Stimulated activated CD4-positive, alpha-beta T cell treated with anti-CD3 and anti-CD28 coated beads, Interleukin-12 subunit alpha, Interleukin-12 subunit beta, amount 100 ng/mL, for 24 hours (primary cell): ENCODE measurements at places on chromosomes 5 and 9.

DNA sequence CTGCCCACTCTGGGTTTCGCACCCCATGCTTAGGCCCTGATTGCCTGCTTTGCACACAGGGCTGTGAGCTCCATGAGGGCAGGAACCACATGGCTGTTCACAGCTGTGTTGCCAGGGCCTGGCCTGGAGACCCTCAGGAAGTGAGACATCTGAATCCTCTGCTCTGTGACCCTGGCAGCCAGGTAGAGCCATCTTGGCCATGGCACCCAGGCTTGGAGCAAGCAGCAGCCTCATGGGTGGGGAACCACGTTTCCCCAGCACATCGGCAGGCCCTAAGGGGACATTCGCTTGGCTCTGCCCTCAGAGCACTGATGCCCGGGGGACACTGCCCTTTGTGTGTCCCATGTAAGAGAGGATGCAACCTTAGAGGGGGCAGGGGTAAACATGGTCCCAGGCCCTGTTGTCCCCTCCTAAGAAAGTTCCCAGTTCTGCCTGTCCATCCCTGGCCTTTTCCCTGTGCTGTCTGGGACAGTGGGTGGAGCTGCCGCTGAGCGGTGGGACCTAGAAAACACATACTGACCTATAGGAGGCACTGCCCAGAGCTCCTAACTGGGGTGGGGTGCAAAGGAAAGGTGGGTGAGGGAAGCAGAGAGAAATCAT lies 144.1 kb upstream of the IER5L start:
- no peak for DNase-seq

GRCh38 chr5:148986636-148987035 lies 76.2 kb downstream of the SH3TC2 start:
- no peak for DNase-seq

DNA sequence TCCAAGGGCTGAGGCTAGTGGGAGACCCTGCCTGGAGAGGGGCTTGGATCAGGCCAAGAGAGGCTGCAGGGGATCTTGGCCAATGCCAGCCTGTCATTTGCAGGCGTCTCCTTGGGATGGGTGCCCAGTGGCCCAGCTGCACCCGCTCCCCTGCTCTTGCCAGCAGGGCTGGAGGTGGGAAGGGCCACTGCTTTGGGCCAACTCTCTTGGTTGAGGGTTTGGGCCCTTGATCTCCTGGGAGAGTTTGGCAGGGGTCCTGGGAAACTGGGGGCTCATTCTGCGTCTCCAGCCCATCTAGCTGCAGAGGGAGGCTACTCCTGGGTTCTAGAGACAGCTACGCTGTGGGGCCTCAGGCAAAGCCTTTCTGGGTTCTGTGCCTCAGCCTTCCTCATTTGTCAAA lies 10.5 kb downstream of the PSD2 start:
- no peak for DNase-seq

DNA sequence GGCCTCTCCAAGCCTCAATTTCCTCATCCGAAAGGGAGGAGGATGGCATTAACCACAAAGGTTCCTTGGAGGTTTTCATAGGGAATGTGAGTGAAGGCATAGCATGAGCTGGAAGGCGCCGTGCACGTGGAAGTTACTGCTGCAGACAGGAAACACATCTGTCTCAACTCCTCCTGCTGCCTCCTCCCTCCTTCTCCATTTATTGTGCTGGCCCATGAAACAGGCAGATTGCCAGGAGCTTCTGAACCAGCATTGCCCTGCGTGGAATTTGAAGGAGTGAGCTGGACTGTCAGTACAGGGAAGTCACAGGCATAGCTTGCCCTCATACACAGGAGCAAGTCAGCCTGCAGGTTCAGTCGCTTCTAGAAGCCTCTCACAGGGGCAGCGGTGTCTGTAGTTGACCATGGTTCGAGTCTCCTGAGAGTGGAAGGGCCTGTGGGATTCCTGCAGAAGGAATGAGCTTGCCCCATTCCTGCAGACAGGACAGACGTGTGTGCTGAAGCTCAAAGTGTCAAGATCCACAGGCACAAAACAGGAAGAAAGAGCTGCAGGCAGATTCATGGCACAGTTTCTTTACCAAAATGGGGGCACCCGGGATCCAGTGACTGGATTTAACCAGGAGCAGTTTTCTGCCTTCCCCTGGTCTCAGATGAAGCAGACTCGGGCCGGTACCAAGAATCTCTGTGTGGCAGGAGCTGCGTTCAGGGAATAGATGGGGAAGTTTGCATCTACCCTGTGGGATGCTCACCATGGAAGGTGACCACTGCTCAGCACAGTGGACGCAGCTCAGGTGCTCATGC lies 48.7 kb upstream of the CTSL start:
- DNase-seq = no peak

- DNase-seq = no peak
Measured at GRCh38 chr5:150328515-150328914, 25.8 kb upstream of the ARSI start.

- no peak for DNase-seq
Measured at GRCh38 chr9:133008824-133009223, 22.0 kb upstream of the GTF3C5 start.

DNA sequence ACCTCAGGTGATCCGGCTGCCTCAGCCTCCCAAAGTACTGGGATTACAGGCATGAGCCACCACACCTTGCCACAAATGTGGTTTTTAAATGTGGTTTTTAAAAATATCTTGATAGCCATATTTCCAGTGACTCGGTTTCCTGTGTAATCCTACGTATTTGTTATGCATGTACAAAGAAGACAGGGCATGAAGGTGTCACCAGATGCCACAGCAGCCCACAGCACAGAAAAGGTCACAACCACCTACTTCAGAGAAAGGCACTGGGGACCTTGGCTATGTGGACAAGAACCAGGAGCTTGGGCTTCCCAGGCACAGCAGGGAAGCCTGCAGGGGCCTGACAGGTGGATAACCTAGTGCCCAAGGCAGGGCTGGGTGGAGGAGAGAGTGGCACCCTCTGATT lies 38.0 kb downstream of the C9orf50 start:
- DNase-seq = no peak

DNA sequence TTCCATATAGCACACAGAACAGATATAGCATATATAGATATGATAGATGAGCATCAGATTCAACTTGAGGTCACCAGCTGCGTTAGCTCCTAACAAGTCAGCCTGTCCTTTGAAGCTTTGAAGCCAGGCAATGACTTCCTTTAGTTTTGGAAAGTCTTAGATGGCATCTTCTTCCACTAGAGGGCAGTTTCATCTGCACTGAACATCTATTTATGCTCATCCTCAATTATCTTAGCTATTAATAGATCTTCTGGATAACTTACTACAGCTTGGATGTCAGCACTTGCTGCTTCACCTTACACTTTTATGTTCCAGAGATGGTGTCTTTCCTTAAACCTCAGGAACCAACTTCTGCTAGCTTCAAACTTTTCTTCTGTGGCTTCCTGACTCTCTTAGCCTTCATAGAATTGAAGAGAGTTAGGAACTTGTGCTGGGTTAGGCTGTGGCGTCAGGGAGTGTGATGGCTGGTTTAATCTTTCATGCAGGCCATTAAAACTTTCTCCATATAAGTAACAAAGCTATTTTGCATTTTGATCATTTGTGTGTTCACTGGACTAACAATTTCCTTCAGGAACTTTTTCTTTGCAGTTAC lies 1401.4 kb downstream of the EFNA5 start:
- no peak for DNase-seq

GRCh38 chr5:107254214-107254901 lies 416.4 kb downstream of the EFNA5 start:
- DNase-seq = no peak

- no peak for DNase-seq
Measured at GRCh38 chr9:137410891-137411249, 12.1 kb downstream of the EXD3 start.

DNA sequence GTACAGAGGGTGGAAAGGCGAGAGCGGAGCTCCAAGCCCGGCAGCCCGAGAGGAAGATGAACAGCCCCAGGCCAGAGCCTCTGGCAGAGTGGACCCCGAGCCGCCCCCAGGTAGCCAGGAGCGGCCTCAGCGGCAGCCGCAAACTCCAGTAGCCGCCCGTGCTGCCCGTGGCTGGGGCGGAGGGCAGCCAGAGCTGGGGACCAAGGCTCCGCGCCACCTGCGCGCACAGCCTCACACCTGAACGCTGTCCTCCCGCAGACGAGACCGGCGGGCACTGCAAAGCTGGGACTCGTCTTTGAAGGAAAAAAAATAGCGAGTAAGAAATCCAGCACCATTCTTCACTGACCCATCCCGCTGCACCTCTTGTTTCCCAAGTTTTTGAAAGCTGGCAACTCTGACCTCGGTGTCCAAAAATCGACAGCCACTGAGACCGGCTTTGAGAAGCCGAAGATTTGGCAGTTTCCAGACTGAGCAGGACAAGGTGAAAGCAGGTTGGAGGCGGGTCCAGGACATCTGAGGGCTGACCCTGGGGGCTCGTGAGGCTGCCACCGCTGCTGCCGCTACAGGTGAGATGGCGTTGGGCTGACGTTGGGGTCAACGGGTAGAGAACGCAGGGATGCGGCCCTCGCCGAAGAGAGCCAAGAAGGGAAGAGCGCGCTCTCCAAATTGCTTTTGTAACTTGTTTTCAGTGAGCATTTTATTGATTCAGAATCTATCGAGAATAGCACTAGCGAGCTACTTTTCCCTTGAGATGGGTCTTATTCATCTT lies at the start of gene PTGER4:
Gene PTGER4 (plus strand): TSS at position 3 of the 769 bp plus-strand sequence. CDS start 1,079 bp downstream, outside the sequence.
- DNase-seq = no peak

DNA sequence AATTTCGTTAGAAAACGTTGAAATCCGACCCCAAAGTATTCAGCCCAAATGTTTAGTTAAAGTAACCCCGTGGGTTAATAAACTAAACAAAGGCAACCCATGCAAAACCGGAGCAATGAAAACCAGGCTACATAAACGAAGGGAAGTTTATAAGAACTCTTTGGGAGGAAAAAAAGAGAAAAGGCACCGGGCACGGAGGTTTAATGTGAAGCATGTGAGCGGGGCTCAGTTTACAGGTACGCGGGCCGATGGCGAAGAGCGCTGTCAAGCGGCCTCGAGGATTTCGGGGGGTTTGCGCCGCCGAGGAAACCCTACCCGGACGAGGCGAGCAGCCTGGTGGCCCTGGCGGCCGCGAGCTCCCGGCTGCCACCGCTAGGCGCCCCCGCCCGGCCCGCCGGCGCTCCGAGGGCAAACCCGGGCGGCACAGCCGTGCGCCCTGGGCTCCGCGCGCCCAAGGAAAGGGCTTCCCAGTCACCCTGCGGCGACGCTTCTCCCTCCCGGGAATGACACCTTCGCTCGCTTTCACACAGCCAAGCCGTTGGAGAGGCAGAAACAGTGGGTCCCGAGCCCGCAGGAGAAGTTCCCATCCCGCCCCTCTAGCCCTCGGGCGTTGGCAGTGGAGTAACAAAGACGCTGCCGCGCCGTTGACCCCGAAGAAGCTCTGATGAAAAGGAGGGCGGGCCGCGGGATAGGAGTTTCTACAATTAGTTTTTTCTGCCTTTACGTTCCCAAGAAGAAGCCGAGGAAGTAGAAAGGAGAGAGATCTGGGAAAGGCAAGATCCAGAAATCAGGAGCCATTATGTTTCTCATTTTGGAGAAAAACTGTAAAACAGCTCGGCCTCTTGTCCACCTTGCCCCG lies 126.0 kb downstream of the TMEM174 start:
- DNase-seq = no peak

GRCh38 chr5:168726342-168726741 lies 147.2 kb upstream of the PANK3 start:
- no peak for DNase-seq

- no peak for DNase-seq
Measured at GRCh38 chr9:104278929-104279496, 184.9 kb downstream of the SMC2 start.

- no peak for DNase-seq
Measured at GRCh38 chr5:82480331-82480730, 202.2 kb upstream of the RPS23 start.

DNA sequence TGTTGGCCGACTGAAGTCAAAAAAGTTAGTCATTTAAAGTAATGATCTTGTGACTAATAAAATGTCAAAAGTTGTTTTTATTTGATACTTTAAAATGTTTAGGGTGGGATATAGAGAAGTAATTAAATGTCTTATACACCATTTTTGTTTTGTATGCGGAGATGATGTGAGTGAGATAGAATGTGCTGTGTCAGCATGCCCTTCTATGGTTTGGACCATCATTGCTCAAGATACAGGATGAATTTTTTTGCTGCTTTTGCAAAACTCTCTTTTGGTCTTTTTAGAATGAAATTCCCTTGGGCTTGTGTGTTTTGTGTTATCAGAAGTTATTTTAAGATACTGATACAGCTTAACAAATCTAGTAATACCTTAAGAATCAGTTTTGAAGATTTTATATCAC lies 12.5 kb downstream of the SRFBP1 start:
- DNase-seq = no peak

DNA sequence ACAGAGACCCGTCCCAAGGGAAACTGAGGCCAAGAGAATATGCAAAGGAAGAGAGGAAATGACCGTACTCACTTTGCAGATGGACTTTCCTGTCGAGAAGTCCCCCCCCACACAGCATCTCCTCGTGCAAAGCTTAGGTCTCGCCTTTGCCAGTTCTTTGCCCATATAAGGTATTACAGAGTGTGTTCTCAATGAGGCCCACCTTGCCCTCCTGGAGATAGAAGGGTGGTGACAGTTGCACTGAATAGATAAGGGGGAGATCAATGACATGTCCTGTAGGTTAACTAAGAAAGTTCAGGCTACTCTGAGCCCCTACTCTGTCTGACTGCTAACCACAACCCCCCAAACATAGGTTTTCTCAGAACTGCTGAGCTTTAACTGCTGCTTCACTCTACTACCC lies 68.2 kb upstream of the SPTLC1 start:
- no peak for DNase-seq

GRCh38 chr5:158224253-158224652 lies 365.3 kb upstream of the CLINT1 start:
- DNase-seq = no peak

- DNase-seq = no peak
Measured at GRCh38 chr5:61270510-61271165, 61.4 kb upstream of the ZSWIM6 start.

DNA sequence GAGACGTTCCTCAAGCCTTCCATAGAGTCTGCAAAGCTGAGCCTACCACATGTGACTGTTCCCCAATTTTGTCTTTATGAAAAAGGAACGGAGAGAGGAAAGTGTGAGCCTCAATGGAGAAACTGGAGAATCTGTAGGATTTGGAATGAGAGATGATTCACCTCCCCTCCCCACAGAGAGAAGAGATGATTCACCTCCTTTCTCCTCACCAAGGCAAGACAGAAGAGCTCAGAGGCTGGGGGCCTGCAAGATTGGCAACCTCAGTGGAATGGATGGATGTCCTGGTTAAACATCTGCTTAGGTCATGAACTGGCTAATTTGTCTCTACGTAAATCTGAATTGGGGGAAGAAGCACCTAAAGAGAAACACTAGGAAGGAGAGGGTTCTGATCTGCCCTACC lies 17.0 kb upstream of the MOCS2 start:
- no peak for DNase-seq
